Right lung (tissue), 10 donors: ENCODE measurements at places on chromosomes 3 and 15. TPM values are rescaled to one million over a fixed set of nuclear protein-coding genes. Genes with fewer than 3 reads are reported as not detected.
A peak's percentile ranks its signal among the peaks of the same experiment; 100 is the strongest.

PXYLP1 gene
- polyA plus RNA-seq, result 31.6 TPM

CCDC80 gene
- 91.9 TPM for polyA plus RNA-seq

- DNase-seq, result no peak
Measured at GRCh38 chr3:68880632-68881031, 51.7 kb downstream of the TAFA4 start.

- peak; percentile 44 for DNase-seq
Measured at GRCh38 chr15:54017251-54017650, 39.0 kb downstream of the UNC13C start.

DNA sequence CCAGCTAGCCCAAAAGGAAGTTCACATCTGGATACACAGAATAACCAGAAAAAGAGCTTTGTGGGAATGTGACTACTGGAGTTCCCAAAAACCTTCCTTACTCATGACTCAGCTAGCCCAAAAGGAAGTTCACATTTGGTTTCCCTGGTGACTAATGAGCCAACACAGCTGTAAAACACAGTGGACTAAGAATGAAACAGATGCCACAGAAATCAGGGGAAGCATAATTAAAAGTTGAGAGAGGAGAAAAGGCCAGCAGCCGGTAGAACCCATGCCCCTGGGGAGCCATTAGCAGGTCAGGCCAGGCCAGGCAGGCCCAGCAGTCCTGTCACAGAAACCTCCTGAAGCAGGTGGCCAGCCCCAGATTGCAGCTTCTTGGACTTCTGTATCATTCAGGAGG, 130.3 kb downstream of the GHSR start:
- peak; percentile 51 for DNase-seq

DNA sequence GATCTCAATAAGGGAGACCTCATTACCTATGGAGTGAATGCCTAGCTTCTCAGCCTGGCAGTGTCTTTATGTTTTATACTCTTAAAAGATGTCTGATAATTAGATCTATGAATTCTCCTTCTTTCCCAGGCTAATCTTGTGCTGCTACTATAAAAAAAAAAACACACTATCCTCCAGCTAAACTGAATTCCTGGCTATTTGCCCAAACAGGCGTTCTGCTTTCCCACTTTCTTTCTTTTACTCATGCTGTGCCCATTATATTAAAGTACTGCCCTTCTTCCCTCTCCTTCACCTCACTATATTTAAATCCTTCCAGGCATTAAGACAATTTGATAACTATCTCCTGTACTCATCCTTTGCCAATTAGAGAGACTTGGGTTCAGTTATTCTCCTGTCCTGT, 1134.9 kb downstream of the ROBO2 start:
- peak; percentile 18 for DNase-seq

DNA sequence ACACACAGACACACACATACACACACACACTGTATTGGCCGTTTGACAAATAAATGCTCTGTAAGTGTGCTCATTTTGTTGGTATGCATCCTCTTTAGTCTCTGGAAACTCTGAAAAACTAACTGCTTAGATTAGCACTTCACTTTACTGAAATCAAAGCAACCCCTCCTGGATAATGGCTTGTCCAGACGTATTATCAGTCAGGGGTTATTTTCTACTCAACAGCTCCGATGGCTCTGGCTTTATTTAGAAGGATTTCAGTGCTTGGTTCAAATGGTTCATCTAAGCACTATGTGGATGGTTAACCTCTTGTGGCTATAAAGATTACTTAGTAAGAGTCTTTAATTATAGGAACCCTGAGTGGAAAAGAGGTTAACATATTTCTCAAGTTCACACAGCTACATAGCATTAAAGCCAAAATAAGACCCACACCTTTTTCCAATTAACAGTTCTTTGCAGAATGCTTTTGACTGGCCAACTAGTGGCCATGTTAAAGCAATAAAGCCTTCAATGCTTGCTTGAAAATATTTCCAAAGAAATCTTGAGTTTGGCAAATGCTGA, 516.1 kb upstream of the NAALADL2 start:
- DNase-seq, result no peak

GRCh38 chr3:56467108-56467507, 1.2 kb downstream of the ERC2 start:
- DNase-seq, result peak; percentile 44

DNA sequence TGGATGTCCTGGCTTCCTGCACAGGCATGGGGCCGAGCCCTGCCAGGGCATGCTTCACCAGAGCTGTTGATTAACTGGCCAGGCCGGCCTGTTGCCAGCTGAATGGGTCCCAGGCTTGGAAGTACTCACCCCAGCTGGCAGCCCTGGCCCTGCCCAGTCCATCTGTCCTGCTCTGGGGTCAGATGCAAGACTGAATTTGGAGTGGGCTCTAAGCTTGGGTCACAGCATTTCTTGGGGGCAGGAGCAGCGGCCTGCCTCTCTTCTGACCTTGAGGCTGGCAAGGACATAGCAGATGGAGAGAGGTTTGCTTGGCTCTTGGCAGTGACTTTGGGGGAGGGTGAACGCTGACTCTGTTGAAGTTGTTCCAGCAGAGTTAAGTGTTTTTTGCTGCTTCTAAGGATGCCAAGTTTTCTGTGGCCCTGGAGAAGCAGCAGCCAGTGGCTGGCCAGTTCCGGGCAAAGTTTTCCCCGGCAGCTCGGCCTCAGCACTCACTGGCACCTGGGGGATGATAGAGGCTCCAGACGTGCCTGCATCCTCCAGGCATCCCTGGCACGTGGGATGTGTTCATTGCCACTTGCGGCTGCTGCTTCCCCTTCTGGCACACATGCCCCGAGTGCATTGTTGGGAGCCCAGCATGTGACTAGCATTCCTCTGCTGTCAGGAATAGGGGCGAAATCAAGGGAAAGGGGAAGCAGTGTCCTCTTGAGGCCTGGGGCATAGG, 22.9 kb downstream of the PDIA5 start:
- DNase-seq, result no peak

DNA sequence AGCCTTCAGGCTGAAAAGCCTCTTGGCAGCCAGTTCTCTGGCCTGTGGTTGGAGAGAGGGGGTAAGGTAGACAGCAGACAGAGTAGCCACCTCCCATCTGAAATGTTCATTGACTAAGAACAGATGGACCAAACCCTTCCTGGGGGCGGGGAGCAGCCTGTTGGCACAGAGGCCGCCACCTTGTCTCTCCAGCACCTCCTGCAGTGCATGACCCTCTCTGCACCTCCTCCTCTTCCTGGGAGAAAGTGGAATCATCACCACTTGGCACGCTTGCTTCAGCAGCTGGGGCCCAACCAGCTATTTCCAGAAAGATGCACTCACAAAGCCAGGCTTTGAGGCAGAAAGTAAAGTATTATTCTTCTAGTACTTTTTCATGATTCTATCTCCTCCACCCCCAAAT, 313.4 kb upstream of the CHRM5 start:
- DNase-seq, result no peak

- no peak for DNase-seq
Measured at GRCh38 chr3:174846055-174846454, 13.1 kb upstream of the NAALADL2 start.

DNA sequence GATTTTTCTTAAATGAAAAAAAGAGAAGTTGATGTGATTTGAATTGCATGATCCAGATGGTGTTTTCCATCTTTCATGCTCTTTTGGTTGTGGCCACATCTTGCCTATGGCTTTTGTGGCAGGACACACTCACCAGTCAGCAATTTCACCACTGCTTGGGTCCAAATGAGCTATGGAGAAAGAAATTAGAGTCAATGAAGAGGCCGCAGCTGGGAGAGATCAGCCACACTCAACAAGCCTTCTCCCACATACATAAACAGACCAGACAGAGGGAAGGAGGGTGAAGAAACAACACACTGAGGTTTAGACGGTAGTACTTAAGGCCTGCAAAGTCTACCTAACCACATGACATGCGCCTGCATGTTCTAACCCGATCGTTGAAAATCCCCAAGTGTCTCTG, 110.7 kb upstream of the CDIN1 start:
- DNase-seq, result peak; percentile 83

DNA sequence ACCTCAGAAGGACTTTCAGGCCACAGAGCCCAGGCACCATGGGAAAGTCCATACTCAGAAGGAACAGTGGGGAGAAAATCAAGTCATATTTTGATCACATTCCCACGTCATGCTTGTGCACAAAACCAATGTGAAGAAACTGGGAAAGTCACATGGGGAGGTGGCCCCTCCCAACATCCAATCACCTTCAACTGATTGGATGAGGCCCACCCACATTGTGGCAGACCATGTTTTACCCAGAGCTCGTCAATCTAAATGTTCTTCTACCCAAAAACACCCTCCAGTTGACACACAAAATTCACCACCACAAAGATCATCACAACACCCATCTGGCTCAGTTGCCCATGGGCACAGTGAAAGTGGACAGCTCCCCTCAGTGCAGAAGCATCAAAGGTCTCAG, 248.2 kb upstream of the IGF1R start:
- DNase-seq, result no peak

DNA sequence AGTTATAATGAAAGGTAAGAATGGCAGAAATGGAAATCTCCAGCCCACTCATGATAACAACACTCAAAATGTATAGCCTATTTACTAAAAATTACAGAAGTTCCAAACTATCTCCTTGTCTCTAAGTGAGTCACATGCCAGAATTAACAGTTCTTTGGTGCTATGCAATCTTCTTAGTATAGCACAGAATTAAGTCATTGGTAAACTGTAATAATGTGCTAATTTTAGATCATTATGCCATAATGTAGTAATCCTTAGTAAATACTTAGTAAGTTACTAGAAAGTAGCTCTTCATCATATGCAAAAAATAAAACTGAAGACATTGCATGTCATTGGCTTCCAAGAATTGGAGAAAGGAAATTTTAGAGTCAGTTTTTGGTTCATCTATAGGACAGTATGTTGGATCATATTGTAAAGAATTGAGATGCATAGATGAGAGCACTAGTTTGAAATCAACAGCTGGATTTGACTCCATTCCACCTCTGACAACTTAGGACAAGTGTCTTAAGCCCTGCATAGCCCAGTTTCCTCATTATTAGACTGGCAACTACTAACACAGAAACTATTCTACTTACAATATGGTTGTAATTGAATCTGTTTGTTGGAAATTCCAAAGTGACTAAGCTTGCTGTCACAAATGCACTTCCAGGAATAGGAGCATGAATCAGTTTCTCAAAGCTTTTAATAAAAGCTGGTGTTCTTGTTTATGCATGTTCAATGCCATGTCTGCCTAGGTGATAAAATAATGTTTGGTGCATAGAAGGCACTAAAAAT, 40.1 kb upstream of the CD47 start:
- DNase-seq, result no peak
